ENCODE measurements at places on chromosomes 5 and 9.

GRCh38 chr9:27247756-27248155 lies 49.2 kb downstream of the EQTN start:
- no peak for DNase-seq

GRCh38 chr9:132945186-132946130 lies 1.0 kb upstream of the TSC1 start:
- no peak for DNase-seq

GRCh38 chr5:135194573-135195269 lies 160.7 kb upstream of the PITX1 start:
- no peak for DNase-seq

DNA sequence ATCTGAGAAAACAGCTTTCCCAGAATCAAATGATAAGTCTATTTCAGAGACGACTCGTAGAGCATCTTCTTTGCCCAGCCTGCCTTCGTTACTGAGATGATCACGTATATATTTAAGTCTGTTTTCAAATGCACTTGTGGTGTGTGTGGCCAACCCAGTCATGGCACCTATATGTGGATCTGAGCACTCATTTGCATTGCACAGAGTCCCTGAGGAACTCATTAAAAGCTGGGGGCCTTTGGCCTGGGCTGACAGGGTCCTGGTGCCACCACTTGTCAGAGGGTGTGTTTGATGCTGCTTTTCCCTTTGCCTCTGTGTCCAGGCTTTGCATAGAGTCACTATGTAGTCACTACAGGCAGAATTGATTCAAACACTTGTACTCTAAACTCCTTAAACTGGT lies 17.4 kb upstream of the DMRT3 start:
- DNase-seq: no peak

DNA sequence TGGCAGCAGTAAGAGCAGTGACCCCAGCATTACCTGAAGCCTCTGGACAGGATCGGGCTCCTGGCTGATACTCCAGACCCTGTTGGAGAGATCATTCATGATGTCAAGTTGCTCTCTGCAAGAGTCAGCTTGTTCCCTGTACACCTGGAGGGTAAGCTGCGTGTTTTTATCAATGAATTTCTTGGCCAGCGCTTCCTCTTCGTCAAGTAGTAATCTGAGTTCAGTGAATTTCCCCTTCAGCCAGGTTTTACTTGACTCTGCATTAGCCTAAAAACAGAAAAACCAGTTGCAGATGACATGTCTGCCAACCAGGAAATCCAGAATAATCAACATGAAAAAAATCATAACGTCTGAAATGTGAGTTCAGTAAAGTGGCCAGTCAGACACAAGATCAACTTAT lies 19.1 kb downstream of the TRIM14 start:
- no peak for DNase-seq

DNA sequence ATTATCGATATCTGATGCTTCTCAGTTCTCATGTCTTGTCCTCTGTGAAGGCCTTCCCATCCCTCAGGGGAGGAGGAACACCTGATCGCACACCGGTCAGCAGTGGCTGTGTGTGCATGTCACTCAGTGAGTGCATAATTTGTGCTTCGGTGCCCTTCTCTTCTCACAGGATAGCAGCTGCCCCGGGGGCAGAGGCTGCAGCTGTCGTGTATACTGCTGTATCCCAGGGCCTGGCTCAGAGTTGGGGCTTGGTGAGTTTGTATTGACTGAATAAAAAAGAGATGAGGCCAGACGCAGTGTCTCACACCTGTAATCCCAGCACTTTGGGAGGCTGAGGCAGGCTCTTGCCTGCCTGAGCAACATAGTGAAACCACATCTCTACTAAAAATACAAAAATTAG lies 49.7 kb upstream of the NCS1 start:
- no peak for DNase-seq

DNA sequence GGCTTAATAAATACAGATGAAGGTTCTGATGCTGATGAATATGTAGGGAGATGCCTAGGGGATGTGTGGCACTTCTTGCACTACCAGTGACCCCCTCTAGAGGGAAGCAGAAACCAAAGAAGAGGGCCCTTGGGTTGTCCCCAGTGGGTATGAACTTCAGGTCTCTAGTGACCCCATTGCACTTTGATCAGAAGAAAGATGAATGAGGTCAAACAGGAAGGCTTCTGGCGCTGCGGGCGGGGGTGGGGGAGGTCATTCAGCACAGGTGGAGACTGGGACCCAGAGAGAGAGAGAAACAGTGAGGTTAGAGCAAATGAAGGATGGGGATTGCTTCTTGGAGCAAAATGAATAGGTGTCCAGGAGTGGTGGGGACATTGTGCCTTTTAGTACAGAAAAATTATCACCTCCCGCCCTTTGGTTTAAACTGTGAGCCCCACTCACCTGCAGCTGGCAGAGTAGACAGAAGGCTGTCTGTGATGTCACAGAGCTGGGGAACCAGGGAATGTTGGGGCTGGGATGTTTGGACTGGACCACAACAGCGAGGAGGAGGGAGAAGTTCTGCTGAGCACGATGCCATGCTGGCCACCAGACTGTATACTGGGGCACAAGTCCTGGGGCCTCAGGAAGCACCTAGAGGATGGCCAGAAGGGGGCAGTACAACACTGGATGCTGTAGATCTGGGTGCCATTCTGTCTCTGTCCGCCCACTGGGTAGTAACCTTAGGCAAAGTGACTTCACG lies at the start of gene TEX48:
TSS of gene TEX48 (minus strand) at position 599 of the 739 bp plus-strand sequence. CDS start 10,469 bp downstream, outside the sequence.
- DNase-seq: peak; percentile 74

DNA sequence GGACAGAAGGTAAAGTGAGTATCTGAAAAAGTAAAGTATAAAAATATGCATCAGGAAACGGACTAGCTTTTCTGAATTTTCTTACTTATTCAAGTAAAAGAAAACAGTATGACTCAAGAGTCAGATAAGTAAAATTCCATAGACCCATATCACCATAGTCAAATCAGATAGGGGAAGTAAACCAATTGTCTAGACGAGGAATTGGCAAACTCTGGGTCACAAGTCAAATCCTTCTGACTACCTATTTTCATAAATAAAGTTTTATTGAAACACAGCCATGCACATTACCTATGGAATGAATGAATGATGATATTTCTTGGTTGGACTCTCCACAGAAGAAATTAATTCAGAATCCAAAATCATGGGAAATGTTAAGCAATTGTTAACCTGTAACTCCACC lies 59.1 kb upstream of the TMC1 start:
- no peak for DNase-seq

DNA sequence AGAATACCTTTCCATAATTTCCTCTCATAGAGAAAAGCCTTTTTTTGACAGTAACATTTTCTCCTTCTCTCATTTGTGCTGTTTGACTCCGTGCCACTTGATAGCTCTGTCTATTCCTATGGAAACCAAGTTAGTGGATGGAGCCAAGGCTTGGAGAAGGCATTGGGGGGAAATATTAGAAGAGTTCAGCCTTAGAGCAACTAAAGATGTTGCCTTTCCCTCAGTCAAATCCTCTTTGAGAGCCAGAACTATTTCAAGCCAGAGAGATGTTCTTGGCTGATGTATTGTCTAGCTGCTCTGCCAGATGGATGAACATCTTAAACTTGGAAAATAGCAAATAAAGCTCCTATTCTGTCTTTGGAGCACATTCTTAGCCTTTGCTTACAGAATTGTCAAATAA lies 112.4 kb downstream of the INVS start:
- DNase-seq: no peak

GRCh38 chr9:79551994-79552393 lies 19.8 kb upstream of the TLE4 start:
- DNase-seq: no peak

DNA sequence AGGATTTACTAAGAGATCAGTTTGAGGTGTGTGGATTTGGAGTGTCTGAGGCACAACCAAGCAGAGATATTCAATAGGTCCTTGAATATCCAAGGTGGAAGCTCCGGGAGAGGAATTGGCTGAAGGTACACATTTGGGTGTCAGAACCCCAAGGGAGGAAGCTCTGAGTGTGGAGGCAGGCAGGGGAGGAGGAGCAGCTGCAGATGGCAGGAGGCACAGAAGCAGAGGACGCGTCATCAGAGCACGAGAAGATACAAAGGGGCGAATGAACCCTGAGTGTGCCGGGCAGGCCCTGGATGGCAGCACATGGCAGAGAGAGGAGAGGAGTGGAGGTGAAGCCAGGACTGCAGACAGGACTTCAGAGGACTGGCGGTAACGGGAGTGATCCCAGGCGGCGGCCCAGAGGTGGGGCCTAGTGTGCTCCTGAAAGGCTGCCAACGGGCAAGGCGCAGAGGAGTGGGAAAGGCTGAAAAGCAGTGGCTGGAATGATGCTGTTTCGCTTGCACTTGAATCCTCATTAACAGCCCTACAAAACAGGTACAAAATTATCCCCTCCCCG lies 179.8 kb downstream of the FANCC start:
- DNase-seq: no peak

GRCh38 chr5:83375049-83375745 lies 96.3 kb upstream of the VCAN start:
- DNase-seq: no peak

- DNase-seq: no peak
Measured at GRCh38 chr9:122011818-122012498, 81.2 kb downstream of the TTLL11 start.

- DNase-seq: no peak
Measured at GRCh38 chr5:6043491-6044310, 334.6 kb downstream of the MED10 start.

DNA sequence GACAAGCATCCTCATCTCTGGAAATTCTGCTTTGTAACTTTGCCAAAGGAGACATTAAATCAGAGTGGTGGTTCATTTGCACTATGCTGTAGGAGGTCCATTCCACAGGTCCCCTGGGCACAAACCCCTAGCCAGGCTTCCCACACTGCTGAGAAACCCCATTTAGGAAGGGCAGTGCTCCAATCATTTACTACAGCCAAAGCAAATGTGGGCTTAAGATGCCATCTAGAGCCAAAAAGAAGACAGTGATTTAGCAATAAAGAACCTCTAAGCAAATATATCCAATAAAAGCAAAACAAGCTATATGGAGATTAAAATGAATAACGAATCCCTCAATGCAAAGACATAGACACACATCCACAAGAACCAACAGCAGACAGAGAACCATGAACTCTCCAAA lies 129.0 kb upstream of the ALDH1B1 start:
- no peak for DNase-seq

DNA sequence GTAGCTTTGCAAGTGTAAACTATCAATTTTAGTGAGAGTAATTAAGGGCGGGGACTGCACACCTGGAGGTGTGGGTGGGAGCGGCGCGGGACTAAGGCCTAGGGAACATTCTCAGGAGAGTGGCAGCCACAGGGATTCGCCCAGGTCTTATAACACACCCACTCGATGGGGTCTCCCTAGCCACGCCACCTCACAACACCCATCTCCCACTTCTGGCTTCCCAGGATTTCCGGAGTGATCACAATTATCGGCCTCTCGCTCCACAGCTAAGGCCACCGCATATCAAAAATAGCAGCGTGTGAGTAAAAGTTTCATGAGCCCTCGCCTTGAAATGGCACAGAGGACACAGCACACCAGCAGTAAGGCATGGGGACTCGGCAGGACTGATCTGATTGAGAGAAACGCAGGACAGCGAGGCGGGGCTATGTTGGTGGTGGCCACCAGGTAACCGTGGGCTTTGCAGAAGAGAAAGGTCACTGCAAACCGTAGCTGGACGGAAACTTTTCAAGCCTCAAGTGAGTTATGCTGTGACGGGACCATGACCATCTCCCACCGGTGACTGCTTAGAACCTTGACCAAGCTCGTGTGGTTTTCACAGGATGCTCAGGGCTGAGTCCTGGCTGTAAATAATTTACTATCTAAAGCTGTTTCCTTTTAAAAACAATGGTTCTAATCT lies 1.1 kb upstream of the LPAR1 start:
- DNase-seq: no peak

- no peak for DNase-seq
Measured at GRCh38 chr5:107519900-107520354, 150.8 kb downstream of the EFNA5 start.

- DNase-seq: no peak
Measured at GRCh38 chr5:145787996-145788395, 47.1 kb downstream of the PRELID2 start.

DNA sequence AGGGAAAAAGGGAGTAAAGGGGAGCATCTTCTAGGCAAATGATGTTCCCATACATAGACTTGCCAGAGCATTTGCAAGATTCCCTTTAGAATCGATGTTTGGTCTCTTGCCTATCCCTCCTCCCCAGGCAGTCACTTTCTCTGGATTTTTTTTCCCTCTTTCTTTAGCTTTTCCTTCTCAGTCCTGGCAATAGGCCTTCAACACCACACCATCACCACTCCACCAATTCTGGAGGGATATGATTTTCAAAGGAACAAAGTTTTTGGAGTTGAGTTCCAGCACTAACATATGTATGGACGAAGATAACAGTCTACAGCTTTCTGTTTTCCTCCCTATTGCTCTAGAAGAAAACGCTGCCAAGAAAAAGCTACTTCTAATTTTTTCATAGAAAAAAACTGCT lies 377.4 kb downstream of the PDE4D start:
- no peak for DNase-seq

DNA sequence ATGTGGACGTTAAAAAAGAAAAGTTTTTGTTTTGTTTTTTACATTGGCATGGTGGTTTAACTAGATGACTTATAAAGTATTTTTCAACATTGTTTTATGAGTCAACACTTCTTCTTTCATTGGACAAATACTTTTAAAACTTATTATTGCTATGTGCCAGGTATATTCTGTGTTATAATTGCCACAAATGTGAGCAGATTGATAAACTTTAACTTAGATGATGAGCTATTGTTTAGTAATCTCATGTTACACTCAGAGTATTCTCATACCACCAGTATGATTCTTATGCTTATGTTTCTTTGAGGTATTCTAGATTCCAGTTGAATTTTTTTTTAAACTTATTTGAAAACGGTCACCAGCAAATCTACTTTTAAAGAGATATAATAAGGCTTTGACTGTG lies 60.3 kb downstream of the RASA1 start:
- no peak for DNase-seq

DNA sequence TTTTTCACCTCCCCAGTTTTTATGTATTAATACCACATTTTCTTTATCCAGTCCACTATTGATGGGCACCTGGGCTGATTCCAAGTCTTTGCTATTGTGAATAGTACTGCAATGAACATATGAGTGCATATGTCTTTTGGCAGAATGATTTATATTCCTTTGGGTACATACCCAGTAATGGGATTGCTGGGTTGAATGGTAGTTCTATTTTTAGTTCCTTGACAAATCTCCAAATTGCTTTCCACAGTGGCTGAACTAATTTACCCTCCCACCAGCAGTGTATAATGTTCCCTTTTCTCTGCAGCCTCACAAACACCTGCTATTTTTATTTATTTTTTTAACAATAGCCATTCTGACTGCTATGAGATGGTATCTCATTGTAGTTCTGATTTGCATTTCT lies 340.2 kb downstream of the ADAMTS6 start:
- DNase-seq: no peak

- no peak for DNase-seq
Measured at GRCh38 chr5:21432646-21433045, 1420.5 kb downstream of the CDH12 start.

GRCh38 chr5:15008921-15009320 lies 137.3 kb upstream of the ANKH start:
- DNase-seq: no peak

Data from central memory CD4-positive, alpha-beta T cell (primary cell).